NB4 (cell line): ENCODE measurements at places on chromosomes 13 and 19.

- DNase-seq = no peak
Measured at GRCh38 chr13:25319771-25320170, 18.3 kb downstream of the NUP58 start.

- no peak for DNase-seq
Measured at GRCh38 chr19:15502264-15502663, 6.1 kb upstream of the CYP4F22 start.

- no peak for DNase-seq
Measured at GRCh38 chr13:78030341-78030896, 111.8 kb upstream of the EDNRB start.

DNA sequence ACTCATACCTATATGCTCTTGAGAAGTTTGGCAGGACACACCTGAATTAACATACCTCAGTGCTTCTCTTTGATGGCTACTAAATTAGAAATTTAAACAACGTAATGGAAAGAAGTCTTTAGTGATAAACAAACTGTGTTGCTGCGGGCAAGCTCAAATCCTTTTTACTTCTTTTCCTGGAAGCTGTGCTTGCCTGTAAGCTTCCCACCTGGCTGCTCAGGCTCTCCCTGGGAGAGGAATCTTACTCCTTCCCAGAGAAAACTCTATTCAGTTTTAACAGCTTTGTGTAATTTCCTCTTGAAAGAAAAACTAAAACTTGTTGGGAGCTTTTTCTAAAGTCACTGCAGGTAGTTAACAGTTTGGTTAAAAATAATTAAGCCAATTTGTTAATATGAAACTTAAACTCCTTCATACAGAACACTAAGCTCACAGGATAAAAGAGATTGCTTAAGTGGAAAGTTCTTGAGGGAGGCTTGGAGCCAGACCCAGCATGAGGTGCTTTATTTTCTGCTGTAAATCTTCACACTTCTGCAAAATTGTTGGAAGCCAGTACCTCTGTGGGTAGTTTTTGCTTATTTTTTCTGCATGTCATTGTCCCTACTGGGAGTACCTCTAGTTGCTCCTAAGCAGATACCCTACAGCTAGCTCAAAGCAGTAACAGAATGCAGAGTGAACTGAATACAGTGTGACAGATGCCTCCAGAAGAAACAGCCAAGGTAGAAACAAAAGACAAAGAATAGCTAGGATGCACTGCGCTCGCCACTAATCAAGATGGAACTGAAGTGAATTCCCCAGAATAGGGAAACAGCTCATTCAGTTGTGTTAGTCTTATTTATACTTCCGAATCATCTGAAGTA, 1253.0 kb downstream of the PCDH17 start:
- DNase-seq = no peak

- DNase-seq = no peak
Measured at GRCh38 chr19:20968092-20968491, 45.0 kb downstream of the ZNF85 start.

GRCh38 chr13:25973576-25973975, 78.2 kb downstream of the SHISA2 start:
- DNase-seq = no peak

- DNase-seq = no peak
Measured at GRCh38 chr13:97798171-97798821, 155.2 kb upstream of the IPO5 start.

- no peak for DNase-seq
Measured at GRCh38 chr19:39641773-39642172, 13.9 kb upstream of the LGALS16 start.

GRCh38 chr13:30841154-30841553, 64.9 kb upstream of the MEDAG start:
- no peak for DNase-seq

GRCh38 chr13:53198736-53199135, 170.1 kb downstream of the OLFM4 start:
- no peak for DNase-seq

DNA sequence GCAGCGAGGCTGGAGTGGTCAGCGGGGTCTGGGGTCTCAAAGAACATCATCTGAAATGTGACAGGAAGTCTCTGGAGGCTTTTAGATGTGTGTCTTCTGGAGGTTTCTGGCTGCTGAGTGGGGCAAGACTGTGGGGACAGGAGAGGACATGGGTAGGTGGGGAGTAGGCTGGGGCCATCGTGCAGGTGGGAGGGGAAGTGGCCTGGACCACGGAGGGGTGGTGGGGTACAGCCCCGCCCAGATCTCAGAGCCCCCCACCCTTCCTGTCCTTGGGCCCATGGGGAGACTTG, 6.2 kb downstream of the AP1M1 start:
- DNase-seq = no peak

DNA sequence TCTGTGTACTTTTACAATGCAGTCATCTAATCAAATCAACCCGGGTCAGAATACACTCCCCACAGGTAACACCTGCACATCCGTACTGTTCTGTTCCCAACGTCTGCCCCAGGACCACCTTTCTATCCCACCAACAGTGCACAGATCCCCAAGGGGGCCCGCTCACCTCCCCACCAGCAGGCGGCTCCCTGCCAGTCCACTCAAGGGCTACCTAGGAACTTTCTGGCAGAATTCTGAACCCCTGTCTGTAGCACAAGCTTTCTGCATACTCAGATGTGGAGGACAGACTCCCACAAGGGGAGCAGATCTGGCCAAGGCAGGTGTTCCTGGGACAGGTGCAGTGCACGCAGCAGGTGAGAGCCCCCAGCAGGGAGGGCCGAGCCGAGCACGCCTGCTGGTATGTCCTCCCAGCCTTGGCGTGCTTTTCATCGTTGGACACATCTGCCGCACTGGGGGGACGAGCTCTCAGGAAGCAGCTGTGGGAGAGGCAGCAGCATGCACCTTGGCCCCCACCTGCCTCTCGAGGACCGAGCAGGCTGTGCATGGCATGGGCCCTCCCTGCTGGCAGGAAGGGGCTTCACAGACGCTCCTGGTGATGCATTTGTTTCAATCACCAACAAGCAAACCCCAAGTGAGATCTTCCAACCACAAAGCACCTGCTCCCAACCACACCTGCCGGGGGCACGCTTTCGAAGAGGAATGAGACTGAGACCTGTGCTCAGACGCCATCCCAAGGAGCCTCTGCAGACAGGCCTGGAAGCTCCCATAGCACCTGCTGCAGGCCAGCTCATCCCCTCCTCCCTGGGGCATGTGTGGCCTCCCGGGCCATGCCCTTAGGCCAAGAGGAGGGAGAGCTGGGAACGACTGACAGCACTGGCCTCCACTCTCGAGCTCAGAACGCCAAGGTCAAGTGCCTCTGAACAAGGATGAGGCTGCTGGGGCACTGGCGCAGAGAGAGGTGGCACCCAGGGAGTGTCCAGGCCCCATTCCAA, 35.9 kb downstream of the RAB20 start:
- DNase-seq = no peak

GRCh38 chr13:32391101-32391619, 36.8 kb downstream of the N4BP2L1 start:
- DNase-seq = peak; percentile 39

- peak; percentile 41 for DNase-seq
Measured at GRCh38 chr19:36685835-36686234, 1.6 kb upstream of the ZNF567 start.

GRCh38 chr19:5822181-5822844, 17.2 kb downstream of the FUT6 start:
- DNase-seq = no peak

DNA sequence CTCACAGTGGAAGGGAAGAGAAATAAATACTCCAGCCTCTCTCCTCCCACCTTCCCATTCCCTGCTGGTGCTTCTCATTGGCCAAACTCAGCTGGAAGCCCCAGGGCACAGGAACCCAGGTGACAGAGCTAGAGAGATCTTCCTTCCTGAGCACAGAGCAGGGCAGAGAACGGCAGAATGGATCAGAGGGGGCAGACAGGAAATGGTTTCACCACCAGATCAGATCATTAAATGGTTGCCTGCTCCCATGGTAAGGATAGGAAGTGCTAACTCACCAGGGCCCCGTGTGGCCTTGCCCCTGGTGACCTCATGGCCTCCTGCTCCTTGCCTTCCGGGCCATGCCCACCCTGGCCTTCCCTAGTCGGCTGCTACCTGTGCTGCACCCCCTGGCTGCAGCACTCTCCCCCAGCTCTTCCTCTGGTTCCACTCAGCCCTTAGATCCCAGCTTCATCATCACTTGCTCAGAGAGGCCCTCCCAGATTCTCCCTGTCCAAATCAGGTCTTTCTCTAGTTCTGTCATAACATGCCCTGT, 108.7 kb downstream of the DPF1 start:
- DNase-seq = peak; percentile 48

GRCh38 chr13:64164435-64164834, 2748.8 kb upstream of the PCDH20 start:
- no peak for DNase-seq

DNA sequence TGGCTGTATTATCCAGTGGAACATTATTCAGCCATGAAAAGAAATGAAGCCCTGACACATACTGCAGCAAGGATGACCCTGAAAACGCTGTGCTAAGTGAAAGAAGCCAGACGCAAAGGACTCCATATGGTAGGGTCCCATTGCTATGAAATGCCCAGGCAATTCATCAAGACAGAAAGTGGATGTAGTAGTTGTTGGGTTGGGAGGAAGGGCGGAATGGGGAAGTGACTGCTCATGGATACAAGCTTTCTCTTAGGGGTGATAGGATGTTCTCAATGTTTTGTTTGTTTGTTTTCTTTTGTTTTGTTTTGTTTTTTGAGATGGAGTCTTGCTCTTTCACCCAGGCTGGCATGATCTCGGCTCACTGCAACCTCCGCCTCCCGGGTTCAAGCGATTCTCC, 11.1 kb upstream of the CEACAM16 start:
- no peak for DNase-seq

DNA sequence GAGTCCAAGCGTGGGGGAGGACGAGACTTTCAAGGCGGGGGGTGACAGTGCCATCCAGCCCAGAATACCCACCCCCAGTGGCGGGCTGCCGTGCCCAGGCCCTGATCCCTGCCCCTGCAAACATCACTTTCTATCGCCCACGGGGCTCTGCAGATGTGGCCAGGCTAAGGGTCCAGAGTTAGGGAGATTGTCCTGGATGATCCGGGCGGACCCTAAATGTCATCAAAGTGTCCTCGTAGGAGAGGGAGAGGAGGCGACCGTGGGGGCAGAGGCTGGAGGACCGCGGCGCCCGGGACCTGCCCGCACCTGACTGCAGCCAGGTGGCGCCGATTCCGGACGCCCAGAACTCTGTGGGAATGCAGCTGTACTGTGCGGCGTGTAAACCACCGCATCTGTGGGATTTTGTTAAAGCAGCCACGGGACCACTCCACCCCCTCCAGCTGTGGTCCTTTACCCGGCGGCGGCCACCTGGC, 32.4 kb downstream of the GJA3 start:
- peak; percentile 29 for DNase-seq

- no peak for DNase-seq
Measured at GRCh38 chr13:97235549-97236231, 13.6 kb downstream of the MBNL2 start.

DNA sequence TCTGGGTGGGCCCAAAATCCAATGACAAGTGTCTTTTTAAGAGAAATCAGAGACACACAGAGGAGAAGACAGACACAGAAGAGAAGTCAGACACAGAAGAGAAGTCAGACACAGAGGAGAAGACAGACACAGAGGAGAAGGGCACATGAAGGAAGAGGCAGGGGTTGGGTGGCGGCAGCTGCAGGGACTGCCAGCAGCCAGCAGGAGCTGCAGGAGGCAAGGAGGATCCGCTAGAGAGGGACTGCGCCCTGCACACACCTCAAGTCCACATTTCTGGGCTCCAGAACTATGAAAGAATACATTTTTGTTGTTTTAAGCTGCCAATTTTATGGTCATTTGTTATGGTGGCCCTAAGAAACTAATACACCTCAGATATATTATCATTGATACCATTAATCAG, 140.6 kb downstream of the ZIC5 start:
- DNase-seq = no peak

GRCh38 chr13:23797276-23797903, 91.8 kb downstream of the MIPEP start:
- no peak for DNase-seq

GRCh38 chr19:8835877-8836276, 3.7 kb downstream of the MBD3L1 start:
- peak; percentile 63 for DNase-seq

- no peak for DNase-seq
Measured at GRCh38 chr13:27409013-27409412, 15.4 kb upstream of the GTF3A start.
